ENCODE measurements at places on chromosomes 1 and 21.

GRCh38 chr1:237891979-237892378 lies 1.3 kb upstream of the ZP4 start:
- DNase-seq, result no peak

GRCh38 chr1:55259911-55260609 lies 44.9 kb upstream of the USP24 start:
- DNase-seq, result no peak

- no peak for DNase-seq
Measured at GRCh38 chr1:231057410-231057809, 17.4 kb upstream of the FAM89A start.

- DNase-seq, result no peak
Measured at GRCh38 chr1:83490988-83491387, 507.9 kb downstream of the TTLL7 start.

DNA sequence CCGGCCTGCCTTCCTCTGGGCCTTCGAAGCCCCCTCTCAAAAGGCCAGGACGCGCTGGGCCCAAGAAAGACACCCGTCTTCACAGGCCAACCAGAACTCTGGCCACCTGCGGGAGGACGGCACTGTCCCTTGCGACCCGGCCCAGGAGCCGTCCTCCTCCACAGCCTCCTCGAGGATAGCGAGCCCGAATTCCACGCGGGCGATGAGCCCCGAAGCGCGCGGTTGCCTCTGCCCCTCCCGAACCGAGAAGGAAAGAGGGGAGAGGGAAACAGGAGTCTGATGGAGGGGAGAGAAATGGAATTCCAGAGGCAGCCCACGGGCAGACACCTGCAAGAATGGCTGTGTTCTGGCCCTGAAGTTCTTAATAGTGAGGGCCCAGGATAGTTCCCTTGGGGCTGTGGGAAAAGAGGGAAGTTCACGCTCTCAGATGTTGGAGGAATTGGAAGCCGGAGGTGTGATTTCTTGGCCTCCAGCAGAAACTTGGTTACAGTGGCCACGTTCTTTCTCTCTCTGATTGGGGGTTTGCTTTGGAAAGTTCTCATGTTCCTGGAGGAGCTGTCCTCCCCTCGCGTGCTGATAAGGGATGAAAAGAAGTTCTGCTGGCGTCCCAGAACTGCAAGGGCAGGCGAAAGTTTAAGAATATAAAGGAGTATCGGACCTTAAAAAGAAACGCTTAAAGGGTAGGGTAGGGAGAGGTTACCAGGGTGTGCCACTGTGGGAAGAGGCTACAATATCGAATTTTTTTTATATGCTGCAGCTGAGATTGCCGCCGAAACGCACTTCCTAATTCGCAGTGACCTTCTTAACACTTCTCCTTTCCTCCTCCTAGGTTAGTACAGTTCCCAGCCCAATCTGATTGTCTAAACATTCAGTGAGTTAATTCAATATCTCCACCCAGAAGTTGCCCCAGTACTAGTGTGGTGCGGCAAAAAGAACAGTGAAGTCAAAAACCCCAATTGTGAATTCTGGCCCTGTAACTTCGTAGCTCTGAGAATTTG lies 5.8 kb upstream of the SLC44A5 start:
- no peak for DNase-seq

DNA sequence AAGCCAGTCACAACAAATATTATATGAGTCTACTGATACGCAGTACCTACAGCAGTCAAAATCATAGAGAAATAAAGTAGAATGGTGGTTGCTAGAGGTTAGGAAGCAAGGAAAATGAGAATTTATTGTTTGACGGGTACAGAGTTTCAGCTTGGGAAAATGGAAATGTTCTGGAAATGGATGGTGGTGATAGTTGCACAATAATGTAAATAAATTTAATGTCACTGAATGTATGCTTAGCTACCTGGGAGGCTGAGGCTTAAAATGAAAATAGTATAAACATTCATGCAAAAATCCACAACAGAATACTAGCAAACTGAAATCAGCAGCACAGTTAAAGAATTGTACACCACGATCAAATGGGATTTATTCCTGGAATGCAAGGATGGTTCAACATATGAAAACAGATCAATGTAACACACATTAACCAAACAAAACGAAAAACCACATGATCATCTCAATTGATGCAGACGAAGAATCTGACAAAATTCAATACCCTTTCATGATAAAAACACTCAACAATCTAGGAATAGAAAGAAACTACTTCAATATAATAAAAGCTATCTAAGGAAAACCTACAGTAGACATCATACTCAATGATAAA lies 10.7 kb downstream of the TUT4 start:
- DNase-seq, result no peak

DNA sequence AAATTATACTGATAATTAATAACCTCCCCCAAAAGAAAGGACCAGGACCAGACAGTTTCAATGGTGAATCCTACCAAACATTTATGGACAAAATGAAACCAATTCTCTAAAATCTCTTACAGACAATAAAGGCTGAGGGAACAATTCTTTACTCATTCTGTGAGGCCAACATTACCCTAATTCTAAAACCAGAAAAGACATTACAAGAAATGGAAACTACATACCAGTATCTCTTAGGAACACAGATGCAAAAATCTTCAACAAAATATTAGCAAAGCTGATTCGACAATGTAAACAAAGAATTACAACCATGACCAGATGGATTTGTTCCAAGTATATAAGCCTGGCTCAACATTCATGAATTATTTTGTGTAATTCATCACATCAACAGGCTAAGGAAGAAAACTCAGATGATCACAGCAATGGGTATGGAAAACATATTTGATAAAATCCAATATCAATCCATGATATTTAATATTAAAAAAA lies 8.6 kb downstream of the TMED5 start:
- no peak for DNase-seq

DNA sequence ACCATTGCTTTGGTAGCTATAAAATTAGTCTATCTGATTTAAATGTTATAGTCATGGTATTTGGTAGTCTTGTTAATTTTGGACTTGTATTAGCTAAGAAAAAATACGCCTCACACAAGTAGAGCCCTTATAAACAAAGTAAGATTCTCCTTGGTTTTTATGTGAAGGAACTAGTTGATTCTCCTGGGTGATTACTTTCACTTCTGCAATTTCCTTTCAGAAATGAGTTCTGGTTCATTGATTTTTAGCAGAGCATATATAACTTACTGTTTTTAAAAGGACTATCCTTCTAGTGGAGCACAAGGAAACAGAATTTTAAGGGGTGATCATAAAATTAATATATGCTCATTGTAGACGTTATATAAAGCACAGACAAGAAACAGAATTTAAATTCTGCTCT lies 120.1 kb downstream of the BACH1 start:
- no peak for DNase-seq

DNA sequence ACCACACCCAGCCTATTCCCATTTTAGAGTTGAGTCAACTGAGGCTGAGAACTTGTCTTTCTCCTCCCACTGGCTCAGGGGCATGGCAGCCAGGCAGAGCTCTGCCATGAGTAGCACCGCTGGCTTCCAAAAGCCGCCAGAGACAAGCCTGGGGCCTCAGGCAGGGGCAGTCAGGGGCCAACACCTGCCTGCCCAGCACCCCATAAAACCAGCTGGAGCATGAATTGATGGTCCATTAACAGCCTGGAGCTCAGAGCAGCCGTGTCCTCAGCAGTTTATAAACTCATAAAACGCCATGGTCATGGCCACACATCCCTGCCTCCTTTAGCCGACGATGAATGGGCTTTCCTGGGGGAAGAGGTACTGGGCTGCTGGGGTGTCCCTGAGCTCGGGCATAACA lies 50.6 kb upstream of the PAX7 start:
- no peak for DNase-seq

DNA sequence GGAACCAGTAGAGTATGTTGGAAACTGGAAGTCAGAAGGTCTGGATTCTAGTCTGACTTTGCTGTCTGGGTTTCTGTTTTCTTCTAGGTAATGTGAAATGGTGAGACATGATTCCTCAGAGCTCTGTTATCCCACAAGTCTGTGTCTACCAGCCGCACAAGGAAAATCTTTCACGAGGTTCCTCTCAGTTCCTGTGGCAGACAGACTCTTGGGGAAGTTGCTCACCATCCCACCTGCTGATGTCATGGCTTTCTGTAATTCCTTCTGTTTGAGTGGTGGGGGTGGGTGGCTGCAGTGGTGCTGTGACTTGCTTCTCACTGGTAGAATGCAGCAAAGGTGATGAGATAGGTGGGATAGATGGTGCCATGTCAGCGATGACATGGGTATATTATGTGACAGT lies 17.1 kb upstream of the SCMH1 start:
- DNase-seq, result no peak

DNA sequence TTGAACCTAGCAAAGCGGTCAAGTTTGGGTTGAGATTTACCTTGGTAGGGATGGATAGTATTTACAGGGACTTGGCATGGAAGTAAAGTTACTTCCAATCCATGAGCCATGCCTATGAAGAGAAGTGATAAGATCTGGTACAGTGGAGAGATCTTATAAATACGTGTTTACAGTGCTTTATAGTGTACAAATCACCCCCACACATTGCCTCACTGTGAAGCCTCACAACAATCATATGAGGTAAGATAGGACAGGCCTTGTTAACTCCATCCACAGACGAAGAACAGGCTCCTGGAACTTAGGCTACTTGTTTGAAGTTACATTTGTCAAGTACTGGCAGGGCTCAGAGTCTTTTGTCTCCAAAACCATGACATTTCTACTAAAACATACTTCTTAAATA lies 159.8 kb downstream of the PLPPR4 start:
- no peak for DNase-seq

- DNase-seq, result no peak
Measured at GRCh38 chr1:29651684-29652665, 415.7 kb downstream of the PTPRU start.

DNA sequence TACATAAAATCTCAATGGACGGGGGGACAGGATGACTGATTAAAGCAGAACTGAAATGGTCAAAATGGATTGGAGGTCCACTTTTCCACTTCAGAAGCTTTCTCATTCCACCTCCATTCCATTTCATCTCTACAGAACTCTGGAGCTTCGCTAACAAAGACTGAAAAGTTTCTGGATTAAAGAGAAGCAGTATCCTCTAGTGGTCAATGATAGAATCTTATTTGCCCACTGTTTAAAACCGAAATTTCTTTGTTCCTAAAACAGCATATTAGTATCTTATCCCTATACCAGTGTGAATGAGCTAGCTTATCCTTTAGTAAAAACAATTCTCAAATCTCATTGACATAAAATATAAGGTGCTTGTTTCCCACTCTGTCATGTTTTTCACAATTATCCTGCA lies 890.6 kb downstream of the KCNT2 start:
- DNase-seq, result no peak

- DNase-seq, result no peak
Measured at GRCh38 chr1:29230204-29230552, 556 bp downstream of the MECR start.

DNA sequence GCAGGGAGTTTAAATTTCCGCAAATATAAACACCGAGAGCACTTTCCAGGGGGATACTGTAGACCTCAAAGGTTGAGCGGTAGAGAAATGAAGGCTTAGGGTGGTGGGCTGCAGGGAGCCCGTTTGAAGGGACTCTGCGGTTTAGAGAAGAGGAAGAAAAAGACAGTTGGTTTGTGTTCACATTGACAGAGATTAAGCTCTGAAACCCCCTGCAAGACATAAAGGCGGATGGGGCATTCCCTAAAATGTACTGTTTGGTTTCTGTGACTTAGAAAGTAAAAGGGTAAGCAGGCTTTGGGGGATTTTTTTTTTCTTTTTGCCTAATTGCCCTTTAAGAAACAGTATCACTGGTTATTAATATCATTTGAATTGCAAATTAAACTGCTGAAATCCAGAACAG lies 1.3 kb downstream of the KAZN start:
- no peak for DNase-seq

GRCh38 chr1:77797991-77798390 lies 18.5 kb downstream of the MIGA1 start:
- DNase-seq, result no peak

- DNase-seq, result no peak
Measured at GRCh38 chr1:154405747-154406571, 816 bp downstream of the IL6R start.

DNA sequence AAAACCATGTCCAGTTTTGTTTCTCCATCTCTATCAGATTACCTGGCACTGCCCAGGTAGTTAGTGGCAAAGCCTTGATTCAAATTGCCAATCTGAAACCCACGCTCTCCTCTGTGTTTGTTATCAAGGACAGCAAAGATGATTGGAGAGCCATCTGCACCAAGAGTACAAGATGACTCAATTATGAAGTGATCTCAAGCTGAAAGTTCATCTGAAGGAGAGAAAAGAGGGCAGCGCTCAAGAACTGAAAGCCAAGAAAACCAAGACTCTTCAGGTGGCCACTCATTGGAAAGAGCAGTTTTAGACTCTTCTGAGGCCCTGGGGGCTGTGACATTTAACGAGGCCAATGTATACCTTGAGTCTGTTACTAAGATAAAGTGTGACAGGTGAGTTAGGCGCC lies 13.8 kb downstream of the RXRG start:
- no peak for DNase-seq

DNA sequence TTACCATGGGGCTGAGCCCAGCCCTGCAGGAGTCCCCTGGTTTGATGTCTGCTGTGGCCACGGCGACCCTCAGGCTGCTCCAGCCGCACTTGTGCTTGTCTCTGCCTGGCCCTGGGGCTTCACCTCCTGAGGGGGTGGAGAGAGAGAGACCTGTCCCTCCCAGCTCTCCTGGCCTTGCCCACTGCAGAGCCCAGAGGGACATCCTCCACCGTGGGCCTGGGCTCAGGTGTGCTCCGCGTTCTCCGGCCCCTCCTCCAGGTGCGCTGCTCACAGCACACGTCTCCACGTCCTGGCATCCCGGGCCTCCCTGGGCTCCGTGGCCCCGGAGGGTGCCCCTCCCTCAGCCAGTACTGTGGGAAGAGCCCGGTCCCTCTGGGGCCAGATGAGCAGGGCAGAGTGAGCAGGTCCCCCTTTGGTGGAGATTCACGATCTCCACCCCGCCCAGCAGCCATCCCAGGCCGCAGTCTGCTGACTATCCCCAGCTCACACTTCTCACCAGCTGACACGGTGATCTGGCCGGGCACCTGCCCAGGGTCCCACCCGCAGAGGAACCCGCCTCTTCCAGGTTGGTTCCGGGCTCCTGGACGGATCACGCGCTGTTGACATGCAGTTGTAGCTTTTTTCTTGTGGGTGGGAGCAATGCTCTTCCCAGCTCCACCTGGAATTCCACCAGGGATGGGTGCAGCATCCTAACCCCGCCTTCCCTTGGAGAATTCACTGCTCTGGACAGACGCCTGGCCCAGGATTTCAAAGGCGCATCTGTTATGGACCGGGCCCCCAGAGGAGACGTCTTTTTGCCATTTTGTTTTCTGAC lies 41.8 kb upstream of the POFUT2 start:
- no peak for DNase-seq
